ENCODE measurements at places on chromosomes 6 and 20.

DNA sequence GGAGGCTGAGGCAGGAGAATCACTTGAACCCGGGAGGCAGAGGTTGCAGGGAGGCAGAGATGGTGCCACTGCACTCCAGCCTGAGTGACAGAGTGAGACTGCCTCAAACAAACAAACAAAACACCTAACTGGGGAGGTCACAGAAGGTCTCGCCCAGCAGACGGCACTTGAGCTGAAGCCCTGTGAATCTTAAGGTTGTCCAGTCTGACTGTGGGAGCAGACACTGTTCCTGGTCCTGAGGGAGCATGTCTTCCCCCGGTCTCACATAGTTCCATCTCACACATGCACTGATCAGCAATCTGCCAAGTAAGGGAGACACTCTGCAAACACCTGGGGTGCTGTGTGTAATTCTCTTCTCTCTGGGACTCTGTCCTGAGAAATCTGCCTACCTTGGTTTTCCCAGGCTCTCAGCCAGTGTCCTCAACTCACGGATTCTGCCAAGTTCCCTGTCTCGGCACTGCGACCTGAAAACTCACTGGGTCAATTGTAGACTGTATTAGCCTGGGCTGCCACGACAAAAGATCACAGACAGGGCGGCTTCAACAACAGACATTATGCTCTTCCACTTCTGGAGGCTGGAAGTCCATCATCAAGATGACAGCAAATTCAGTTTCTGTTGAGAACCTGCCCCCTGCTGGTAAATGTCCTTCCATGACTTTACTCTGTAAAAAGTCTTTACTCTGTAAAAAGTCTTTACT lies 94.3 kb downstream of the JPH2 start:
- no peak for DNase-seq

GRCh38 chr6:27672113-27672799 lies 199.4 kb upstream of the ZNF184 start:
- no peak for DNase-seq

- DNase-seq = no peak
Observed at GRCh38 chr6:165808021-165808420, 145.0 kb upstream of the PDE10A start.

DNA sequence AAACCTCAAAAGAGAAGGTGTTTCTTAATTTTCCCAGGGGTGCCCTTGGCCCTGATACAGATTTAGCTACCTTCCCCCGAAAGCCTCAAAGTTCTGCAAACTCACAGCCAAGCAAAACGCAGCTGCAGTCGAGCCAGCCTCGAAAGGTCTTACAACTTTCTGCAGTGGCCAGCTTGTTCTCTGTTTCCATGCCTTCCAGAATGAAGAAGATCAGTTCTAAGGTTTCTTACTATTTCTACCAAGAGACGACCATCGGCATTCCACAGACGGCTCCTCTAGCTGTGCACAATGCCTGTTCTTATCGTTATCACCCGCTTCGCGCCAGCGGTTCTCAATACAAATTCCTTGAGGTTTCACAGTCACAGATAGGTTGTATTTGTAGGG lies 28.5 kb upstream of the CCR6 start:
- DNase-seq = no peak

DNA sequence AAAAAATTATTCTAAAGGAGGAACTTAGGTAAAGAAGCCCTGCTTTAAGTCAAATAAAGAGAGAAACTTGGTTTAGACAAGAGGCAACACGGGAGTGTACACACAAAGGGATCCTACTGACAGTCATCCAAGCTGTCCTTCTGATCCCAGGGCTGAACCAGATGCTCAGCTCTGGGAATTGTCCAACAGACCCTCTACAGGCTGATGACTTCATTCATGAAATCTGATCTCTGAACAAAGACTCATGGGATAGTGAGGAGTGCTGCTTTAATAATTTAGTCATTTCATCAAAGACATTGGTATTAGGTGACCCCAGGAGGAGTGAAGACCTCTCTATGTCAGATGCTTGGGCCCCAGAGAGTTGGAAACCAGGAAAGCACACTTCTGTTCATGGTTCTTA lies 65.6 kb upstream of the ARMH2 start:
- DNase-seq = no peak

GRCh38 chr6:127201321-127201720 lies 65.3 kb upstream of the RNF146 start:
- no peak for DNase-seq

DNA sequence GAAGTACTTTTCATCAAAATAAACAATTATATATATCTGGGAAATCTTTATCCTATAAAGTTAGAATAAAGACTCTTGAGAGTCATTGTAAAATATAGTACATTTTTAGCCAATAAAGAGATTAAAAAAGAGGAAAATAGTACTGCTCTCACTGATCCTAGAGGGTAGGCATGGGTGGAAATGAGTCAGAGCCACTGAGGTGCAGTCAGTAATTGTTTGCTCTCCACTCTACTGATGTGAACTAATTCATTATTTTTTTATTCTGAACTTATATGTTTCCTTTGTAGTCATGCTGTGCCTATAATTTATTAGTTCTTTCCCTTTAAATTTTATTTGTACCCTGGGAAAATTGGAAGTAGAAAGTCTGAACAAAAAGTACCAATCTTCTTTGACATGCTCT lies 1359.4 kb upstream of the GJE1 start:
- no peak for DNase-seq

DNA sequence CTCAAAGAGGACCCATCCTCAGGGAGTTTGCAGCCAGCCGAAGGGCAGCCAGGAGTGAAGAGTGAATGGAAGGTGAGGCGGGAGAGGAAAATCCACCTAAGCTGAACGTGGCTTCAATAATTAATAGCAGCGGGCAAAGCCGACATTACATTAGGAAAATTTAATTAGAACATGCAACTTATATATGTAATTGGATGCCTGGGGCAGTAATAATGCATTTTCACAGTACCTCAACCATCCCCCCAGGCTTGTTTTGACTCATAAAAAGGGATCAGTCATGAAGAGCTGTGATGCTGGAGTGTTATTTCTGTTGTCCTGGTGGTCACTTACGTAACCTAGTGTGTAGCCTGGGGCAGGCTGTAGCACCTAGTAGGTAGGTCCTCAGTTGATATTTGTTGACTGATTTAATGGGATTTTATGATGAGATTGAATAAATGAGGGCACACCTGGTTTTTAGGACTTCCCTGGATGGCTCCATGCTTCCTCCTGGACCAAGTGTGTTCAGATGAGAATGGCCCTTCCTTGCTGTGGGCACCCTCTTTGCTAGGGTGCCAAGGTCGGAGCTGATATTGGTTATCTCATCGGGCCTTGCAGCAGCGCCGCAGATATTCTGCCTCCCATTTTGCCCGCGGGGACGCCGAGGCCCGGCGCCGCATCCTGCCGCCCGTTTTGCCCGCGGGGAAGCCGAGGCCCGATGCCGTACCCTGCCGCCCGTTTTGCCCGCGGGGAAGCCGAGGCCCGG lies 128.8 kb downstream of the CDH26 start:
- DNase-seq = no peak

DNA sequence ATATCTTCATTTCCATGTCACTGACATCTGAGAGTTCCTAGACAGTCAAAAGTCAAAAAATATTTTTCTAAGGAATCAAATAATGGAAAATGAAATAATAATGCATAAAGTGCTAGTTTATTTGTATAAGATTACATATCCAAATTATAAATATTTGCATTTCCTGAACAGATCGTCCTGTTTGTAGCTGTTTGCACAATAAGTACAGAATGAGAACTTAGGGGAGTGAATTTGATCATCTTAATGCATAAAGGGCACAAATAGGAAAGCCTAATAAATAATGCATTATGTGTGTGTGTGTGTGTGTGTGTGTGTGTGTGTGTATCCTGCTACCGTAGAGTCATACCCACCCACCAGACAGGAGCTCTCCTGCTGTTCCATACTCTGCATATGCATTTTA lies 521.0 kb upstream of the EPHA7 start:
- DNase-seq = no peak

DNA sequence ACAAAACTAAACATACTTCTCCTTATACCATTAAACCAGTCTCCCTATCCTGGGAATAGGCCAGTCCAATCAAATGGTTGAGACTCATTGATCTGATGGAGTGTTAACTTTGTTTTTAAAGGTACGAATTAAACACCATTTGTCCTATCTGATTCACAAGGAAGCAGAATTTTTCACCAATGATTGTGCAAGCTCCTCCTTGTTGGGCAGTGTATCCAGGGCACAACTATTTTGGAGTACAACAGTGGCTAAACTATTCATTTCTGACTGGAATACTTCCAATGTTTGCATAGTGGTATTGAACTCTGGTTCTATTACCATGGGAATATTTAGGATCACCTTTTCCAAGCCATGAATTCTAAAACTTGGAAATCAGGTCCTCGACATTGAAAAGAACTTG lies 5.4 kb upstream of the PPP1R3G start:
- DNase-seq = no peak

- no peak for DNase-seq
Observed at GRCh38 chr20:49594931-49595315, 27.0 kb upstream of the PTGIS start.

DNA sequence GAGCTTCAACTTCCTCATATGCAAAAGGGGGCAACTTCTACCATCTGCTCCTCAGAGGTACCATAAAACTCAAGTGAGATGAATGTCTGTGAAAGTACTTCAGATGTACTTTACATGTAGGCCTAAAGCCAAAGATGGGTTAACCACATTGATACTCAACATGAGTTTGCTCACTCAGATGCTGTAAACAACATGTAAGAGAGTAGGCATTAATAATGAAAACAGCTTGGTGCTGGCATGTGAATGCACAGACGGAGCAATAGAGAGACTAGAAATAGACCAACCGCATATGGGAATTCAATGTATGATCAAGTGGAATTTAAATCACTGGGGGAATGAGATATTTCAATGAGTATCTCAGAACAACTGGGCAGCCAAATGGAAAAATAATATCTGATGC lies 143.8 kb upstream of the CDYL start:
- DNase-seq = no peak

GRCh38 chr20:6123649-6124014 lies 802 bp upstream of the FERMT1 start:
- DNase-seq = no peak

DNA sequence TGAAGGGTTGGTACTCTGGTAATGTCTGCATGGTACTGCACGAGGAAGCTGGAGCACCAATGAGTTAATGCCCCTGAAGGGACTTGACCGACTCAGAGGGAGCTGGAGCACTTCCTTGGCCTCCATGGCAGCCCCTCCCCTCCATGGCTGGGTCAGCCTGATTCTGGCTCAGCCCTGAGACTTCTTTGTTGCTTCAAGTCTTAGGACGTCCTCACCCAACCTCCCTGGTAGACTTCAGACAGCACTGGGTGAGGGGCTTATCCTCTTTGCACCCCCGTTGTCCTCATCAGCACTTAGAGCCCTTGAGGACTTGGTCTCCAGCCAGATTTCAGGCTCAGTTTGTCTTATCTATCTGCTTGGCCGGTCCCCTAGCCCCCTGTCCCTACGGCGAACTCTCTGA lies 16.4 kb upstream of the TAGAP start:
- DNase-seq = no peak
